ENCODE measurements at places on chromosomes 6 and 20.

GRCh38 chr6:167856999-167857660 lies 30.4 kb downstream of the AFDN start:
- peak; percentile 66 for DNase-seq

DNA sequence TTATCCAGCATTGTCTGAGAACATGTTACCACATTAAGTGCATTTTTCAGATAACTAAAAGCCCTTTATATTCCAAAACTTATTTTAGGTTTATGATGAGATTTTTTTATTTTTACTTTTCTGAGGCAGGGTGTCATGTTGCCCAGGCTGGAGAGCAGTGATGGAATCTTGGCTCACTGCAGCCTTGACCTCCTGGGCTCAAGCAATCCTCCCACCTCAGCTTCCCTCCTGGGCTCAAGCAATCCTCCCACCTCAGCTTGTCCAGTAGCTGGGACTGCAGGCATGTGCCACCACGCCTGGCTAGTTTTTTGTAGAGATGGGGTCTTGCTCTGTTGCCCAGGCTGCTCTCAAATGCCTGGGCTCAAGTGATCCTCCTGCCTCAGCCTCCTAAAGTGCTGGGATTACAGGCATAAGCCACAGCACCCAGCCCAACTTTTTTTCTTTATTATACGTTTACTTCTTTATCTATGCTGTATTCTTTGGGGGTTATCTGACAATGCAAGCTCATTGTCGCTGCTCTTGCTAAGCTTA lies 6.2 kb downstream of the DYNLT1 start:
- no peak for DNase-seq

DNA sequence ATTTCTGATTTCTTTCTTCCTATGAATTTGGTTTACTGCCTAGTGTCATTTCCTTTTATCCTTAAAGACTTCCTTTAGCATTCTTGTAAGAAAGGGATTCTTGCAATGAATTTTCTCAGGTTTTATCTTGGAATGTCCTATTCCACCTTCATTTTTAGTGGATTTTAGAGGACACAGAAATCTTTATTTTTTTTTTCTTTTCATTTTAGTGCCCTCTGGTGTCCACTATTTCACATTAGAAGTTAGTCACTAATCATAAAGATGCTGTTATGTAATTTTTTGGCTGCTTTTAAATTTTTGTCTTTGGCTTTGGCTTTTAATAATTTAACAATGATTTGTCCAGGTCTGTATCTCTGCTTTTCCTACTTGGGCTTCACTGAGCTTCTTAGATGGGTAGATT lies 28.1 kb downstream of the LMBRD1 start:
- no peak for DNase-seq

GRCh38 chr20:56350842-56351241 lies 7.9 kb upstream of the FAM210B start:
- DNase-seq = no peak

GRCh38 chr6:73234733-73235132 lies 9.4 kb upstream of the KHDC1L start:
- peak; percentile 50 for DNase-seq

DNA sequence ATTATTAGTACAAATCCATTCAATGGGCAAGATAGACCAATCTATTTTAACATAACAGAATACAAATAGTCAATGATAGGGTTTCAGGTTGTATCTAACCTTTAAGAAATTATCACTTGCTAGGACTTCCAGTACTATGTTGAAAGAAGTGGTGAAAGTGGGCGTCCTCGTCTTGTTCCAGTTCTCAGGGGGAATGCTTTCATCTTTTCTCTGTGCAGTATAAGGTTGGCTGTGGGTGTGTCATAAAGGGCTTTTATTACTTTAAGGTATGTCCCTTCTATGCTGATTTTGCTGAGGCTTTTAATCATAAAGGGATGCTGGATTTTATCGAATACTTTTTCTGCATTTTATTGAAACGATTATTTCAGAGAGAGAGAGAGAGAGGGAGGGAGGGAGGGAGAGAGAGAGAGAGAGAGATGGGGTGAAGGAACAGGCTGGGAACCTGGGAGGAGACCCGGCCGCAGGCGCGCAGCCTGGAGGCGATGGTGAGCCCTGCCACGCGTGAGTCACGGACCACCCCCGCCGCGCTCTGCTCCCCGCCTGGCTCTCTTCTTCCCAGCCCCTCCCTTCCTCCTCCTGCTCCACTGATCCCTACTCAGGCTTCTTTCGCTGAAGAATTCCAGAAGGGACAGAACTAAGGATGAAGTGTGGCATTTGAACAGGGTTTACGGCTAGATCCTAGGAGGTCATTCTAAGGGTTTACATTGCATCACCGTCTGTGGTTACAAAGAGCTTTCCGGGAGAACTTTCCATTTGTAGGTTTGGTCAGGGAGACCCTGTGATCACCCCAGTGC lies 45.5 kb upstream of the HLA-E start:
- no peak for DNase-seq

GRCh38 chr6:16236631-16237199 lies 1.7 kb upstream of the GMPR start:
- no peak for DNase-seq

DNA sequence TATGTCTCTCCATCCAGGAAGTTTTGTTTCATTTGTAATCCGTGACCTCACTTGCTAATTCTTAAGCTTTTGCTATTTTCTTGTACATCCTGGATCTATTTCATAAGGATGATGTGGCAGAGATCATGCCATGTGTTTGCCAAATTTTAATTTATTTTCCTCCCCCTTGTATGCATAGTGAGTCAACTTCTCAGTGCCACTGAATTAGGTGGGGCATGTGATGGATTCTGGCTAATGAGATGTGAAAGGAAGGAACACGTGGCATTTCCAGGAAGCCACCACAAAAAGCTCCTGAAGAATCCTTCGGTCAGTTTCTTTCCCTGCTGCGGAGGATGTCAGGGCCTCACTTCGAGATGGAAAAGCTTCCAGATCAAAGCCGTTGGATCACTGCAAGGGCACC lies 86.2 kb upstream of the PRL start:
- DNase-seq = no peak

Data from non-pigmented ciliary epithelial cell (primary cell).